ENCODE measurements at places on chromosomes 7 and 10.

DNA sequence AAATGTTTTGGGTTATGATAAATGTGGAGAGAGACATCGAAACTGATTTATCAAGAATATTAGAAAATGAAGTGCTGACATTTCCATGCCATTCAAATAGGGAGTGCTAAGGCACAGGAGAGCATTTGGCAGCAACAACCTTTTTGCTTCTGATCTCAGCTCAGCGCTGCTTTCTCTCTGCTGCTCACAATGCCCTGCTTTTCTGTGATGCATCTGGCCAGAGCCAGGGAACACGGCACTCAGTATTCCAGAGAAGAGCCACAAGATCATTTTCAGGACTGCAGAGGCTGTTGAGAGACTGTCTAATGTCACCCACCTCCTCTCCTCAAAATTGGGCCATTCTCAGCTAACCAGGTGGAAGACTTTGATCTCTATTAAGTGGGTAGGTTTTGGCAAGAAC is 28.1 kb downstream of the INSYN2A start:
- DNase-seq, result no peak

DNA sequence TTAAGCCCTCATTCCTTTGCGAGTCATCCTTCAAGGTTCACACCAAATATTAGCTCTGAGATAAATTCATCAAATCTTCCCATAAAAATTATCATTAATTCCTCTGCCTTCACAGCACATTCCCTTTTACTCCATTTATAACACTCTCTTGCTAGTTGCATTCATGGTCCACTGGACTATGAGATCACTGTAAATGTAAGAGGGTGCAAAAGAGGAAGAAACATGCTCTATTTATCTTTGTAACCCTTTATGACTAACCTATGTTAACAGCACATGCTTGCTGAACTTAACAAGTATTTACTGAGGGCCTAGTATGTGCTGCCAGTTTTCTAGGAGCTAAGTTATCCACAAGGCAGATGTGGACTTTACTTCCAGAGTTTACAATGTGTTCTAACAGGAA is 86.7 kb upstream of the TMEM168 start:
- DNase-seq, result no peak

GRCh38 chr10:26488344-26488743 is 50.2 kb downstream of the APBB1IP start:
- no peak for DNase-seq

- no peak for DNase-seq
These were observed 34.5 kb upstream of the SKAP2 start for GRCh38 chr7:26898891-26899290.

- no peak for DNase-seq
These were observed 2.6 kb upstream of the RPA3 start for GRCh38 chr7:7720750-7721621.

- DNase-seq, result no peak
These were observed 163.7 kb downstream of the DIP2C start for GRCh38 chr10:525565-526315.

DNA sequence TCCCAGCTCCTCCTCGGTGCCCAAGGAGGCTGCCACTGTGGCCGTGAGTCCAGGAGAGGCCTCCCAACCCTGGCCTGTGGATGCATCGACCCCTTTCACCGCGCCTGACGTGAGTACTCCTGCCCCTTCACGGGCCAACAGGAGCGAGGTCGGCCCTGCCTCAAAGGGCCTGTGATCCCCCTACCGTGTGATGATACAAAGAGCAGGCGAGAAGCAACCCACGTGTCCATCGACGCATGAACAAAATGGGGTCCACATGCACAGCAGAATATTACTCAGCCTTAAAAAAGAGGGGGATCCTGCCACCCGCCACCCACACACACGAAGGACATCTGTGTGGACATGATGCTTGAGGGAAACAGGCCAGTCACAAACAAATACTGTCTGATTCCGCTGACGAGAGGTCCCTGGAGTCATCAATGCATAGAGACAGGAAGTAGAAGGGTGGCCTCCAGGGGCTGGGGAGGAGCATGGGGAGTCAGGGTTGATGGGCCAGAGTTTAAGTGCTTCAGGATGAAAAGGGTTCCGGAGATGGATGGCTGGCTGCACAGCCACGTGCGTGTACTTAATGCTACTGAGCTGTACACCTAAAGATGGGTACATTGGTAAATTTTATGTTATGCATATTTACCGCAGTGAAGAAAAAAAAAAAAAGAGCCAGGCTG is 151.9 kb downstream of the PRKAG2 start:
- no peak for DNase-seq

- DNase-seq, result no peak
These were observed 38.5 kb downstream of the VIPR2 start for GRCh38 chr7:159105832-159106811.

GRCh38 chr10:126387041-126387921 is 996 bp downstream of the ADAM12 start:
- DNase-seq, result peak; percentile 26

GRCh38 chr7:25091779-25092178 is 33.3 kb downstream of the CYCS start:
- DNase-seq, result no peak

DNA sequence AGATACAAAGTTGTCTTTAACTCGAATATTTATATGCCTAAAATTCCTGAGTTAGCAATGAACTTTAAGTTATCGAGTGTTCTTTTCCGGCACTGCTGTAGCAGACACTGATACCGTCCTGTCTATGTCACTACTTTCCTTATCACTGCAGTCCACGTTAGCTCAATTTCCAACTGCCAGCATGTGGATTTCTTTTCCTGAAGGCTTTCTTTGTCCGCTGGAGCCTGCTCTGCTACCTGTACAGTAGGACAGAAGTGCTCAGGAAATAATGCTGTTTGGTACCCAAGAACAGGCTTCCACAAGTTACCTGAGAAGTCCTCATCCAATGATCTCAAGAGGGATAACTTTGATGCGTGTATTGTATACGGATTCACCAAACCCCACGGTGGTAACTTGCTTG is 329.4 kb downstream of the NXPH1 start:
- DNase-seq, result no peak

GRCh38 chr10:91976317-91977051 is 52.9 kb downstream of the BTAF1 start:
- DNase-seq, result no peak

- DNase-seq, result no peak
These were observed 33.8 kb upstream of the PDLIM1 start for GRCh38 chr10:95324436-95325268.
